ENCODE measurements at places on chromosomes 16 and 17.

DNA sequence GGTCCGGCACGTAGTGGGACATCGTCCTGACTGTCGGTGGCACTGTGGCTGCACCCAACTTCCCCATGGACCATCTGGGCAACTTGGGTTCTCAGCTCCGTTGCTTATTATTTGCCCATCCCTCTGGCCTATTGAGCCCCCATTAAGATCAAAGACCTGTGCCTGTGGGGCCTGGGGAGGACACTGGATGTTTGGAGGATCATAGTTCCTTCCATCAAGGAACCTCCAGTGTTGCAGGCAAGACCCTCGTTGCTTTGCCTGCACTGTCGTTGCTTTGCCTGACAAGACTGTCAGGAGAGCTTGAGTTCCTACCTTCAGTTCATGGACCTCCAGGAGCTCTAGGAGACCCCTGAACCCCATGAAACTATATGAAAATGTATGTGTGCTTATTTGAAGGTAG is 127.2 kb downstream of the CCDC144A start:
- no peak for DNase-seq

- DNase-seq: no peak
These were observed 919.3 kb downstream of the CDH11 start for GRCh38 chr16:64202571-64202970.

- peak; percentile 13 for DNase-seq
These were observed 17.6 kb downstream of the MAPK8IP3 start for GRCh38 chr16:1723450-1724147.

DNA sequence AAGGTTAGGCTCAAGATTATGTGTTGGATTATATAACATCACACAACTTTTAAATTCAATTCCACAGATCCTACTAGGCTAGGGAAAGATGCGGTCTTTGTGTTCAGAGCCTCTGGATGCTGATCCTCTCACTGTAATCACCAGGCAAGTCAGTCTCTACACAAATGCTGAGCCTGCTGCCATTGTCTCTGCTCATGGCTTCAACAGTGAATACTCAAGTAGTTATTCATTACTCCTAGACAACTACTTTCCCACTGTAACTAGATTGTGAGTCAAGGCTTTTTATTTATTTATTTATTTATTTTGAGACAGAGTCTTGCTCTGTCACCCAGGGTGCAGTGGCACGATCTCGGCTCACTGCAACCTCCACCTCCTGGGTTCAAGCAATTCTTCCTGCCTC is 15.8 kb upstream of the NDUFAB1 start:
- DNase-seq: no peak

DNA sequence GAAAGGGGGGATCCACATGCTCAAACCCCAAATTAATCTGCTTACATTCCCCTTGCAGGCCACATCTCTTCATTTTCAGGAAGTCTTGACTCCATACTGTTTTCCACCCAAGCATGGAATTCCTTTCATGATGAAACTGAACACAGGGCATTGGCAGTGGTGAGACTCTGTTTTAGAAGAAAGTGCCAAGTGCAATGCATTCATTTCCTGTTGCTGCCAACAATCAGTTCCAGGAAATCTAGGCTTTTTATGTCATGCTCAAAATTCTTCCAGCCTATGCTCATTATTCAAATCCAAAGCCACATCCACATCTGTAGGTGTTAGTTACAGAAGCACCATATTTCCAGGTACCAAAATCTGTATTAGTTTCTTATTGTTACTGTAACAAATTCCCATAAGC is 4.1 kb downstream of the CCL2 start:
- no peak for DNase-seq

- DNase-seq: no peak
These were observed 44.2 kb downstream of the NT5M start for GRCh38 chr17:17347234-17347955.

DNA sequence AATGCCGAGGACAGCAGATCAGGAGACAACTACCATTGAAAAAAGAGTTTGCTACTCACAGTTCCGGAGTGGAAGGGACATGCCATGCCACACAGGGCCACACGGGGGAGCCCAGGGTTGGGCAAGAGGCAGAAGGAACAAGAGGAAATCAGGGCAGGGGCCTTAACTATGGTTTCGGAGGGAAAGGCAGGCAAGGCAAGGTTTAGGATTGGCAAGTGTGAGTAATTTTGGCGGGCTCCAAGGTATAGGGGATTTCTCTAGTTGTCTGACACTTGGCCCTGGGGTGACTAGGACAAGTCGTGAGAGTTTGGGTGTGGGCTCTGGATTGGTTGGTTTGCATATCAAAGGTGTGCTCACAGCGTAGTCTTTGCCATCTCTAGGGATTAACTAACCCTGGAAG is 27.0 kb upstream of the NTN1 start:
- no peak for DNase-seq

GRCh38 chr17:48514477-48514876 is 16.3 kb downstream of the HOXB1 start:
- no peak for DNase-seq

- DNase-seq: no peak
These were observed 4.6 kb upstream of the SLC12A3 start for GRCh38 chr16:56860226-56861020.

DNA sequence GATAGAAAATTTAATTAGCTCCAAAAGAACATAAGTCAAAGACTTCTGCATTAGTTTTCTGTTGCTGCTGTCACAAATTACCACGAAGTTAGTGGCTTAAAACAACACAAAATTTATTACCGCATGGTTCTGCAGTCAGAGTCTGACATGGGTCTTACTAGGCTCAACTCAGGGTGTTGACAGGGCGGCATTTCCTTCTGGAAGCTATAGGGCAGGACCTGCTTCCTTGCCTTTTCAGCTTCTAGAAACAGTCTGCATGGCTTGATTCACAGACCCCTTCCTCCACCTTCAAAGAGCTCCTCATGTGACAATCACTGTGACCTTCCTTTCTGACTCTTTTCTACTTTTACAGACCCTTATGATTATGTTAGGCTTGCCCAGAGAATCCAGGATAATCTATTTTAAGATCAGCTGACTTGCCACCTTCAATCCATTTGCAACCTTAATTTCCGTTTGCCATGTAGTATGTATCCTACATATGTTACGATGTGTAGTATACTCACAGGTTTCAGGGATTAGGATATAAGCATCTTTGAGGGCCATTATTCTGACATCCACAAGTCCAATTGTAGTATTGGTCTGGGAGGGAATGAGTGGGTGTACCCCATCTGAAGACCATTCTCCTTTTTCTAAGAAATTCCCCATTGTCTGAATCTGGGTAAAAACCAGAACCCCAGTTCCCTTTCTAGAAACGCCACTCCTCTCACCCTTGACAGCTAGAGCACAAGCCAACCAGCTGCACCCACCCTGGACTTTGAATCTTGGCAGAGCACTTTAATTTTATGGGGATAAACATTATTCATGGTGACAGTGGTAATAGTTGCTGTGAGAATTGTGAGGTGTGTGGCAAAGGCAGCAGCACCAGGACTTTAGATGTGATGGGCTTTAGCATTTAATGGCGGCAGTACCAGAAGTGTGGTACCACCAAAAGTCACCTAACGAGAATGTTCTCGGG is 265.5 kb downstream of the KCNJ2 start:
- no peak for DNase-seq

- peak; percentile 0 for DNase-seq
These were observed 32.7 kb upstream of the CDH1 start for GRCh38 chr16:68704232-68704867.

- no peak for DNase-seq
These were observed 33.1 kb downstream of the DNAH3 start for GRCh38 chr16:21117567-21117966.

GRCh38 chr17:29138184-29138955 is 41.8 kb downstream of the MYO18A start:
- DNase-seq: no peak
